ENCODE measurements at places on chromosomes 5 and 9.

GRCh38 chr9:106119176-106119575, 424.8 kb downstream of the TMEM38B start:
- no peak for DNase-seq

GRCh38 chr9:113403646-113404045, 2.6 kb upstream of the ALAD start:
- no peak for DNase-seq

DNA sequence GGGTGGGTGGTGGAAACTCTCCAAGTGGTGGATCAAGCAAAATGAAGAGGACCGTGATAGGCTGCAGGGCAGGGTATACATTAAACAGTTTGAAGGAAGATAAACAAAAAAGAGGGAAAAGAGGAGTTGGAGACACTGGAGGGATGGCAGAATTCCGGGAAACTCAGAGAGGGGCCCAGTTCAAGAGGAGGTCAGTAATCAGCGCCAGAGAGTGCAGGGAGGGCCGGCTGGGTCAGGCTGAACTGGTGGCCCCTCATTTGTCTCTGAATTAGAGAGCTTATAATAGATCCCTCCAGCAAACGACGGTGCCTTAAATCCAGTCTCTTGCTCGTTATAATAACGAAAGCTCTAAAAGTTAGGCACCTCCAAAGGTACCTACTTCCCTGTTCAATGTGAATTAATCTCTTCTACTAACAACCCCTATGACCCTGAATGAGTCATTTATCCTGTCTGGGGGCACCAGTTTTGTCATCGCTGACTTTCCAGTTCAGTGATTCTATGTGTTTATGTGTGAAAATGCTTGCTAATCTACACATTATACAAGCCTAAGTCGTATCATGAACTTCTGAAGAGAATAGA, 2.4 kb upstream of the ZSWIM6 start:
- no peak for DNase-seq

DNA sequence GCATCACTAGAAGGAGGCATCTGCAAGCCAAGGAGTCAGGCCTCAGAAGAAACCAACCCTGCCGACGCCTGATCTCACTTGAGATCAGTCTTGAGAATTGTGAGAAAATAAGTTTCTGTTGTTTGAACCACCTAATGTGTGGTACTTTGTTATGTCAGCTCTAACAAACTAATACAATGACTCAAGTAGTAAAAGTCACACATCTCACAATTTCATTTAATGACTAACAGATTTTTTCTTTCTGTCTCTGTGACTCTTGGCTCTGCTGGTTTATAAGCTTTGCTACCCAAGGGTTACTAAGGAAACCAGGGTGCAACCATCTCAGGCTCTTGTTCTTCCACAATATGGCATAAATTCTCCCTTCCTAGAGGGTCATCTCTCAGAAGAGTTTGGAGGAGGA, 315.8 kb upstream of the GRAMD2B start:
- DNase-seq = no peak

- no peak for DNase-seq
Observed at GRCh38 chr5:160171666-160172065, 52.4 kb upstream of the PWWP2A start.

GRCh38 chr5:157350939-157351801, 85.2 kb downstream of the CYFIP2 start:
- no peak for DNase-seq

GRCh38 chr5:7805379-7805778, 45.6 kb downstream of the CFAP90 start:
- no peak for DNase-seq

GRCh38 chr5:132639706-132640130, 18.3 kb upstream of the IL13 start:
- no peak for DNase-seq

GRCh38 chr9:17401858-17402257, 177.0 kb upstream of the SH3GL2 start:
- DNase-seq = no peak

DNA sequence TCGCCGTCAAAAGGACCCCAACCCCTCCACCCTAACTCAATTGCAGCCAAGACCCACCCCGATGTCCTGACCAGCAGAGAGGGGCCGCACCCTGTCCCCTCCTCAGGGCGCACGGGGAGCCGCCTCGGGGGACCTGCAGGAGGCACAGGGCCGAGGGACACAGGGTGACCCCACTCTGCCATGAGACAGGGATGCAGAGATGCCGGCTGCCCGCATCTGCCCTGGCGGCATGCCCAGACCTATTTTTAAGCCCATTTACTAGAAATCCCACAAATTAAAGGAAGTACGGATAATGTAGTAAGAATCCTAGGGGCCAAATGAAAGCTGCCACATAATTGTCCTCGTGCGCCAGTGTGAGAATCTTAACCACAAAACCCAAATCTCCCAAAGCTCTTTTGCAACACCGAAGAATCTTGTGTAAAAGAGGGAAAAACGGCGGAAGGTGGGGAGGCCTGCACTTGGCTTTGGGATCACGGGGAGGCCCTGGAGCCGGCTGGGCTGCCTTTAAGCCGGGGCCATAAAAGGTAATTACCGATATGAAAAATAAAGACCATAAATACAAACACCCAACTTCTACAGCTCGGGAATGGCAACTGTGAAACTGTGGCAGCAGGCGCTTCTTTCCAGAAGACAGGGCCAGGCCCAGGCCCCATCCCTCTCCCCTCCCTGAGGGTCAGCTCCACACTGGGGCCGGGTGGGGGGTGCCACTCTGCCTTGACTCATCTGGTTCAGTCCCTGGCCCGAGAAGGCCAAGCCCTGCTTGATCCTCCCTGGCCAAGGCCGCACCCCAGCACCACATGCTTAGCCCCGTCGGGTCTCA, 35.0 kb downstream of the NACC2 start:
- no peak for DNase-seq

DNA sequence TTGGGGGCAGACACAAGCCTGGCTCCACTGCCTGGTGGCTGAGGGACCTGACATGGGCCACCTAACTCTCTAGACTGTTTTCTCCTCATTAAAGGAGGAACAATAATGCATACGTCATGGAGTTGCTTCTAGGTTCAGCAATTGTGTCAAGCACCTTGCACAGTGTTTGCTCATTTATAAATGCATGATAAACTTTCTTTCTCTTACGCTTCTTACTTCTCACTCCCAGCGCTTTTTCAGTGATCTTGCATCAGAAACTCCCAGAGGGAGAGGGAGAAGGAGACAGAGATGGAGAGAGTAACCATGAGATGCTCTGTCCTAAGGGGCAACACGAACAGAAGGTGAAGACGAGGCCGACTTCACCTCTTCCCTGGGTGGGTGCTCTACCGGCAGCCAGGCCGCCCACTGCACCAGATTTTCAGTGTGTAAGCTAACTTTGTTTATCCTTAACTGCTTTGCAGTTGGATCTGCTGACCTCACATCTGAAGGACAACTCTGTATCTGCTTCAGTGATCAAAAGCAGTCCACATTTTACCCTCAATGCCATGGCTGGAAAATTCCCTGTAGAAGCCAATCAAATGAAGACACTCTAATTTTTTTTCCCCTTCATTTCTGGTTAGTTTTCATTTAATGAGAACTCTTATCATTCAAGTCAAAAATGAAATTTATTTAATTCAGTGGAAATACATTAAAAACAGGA, 35.3 kb downstream of the MED27 start:
- DNase-seq = no peak

GRCh38 chr5:14696851-14697250, 32.3 kb downstream of the OTULIN start:
- no peak for DNase-seq

DNA sequence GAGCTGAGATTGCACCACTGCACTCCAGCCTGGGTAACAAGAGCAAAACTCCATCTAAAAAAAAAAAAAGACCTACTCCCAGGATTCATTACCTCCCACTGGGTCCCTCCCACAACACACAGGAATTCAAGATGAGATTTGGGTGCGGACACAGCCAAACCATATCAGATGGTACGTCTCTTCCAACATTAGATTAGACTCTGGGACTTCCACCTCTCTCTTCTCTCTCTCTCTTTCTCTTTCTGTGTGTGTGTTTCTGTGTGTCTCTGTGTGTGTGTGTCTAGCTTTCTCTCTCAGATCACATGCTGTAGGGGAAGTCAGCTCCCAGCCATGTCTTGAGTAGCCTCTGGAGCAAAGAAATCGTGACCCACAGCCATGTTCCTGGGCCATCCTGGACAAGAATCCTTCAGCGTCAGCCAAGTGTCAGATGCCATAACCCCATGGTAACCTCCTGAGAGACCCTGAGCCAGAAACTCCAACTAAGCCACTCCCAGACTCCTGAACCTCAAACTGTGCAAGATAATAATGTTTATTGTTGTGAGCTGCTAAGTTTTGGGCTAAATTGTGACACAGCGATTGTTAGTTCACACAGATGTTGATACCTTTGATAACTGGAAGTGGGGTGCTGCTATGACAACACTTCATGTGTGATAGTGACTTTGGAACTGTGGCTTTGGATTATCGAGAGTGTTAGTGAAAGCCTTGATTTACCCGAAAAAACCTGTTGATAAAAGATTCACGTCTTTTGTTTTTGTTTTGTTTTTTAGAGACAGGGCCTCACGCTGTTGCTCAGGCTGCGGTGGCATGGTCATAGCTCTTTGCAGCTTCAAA, 4.1 kb upstream of the CMBL start:
- no peak for DNase-seq

DNA sequence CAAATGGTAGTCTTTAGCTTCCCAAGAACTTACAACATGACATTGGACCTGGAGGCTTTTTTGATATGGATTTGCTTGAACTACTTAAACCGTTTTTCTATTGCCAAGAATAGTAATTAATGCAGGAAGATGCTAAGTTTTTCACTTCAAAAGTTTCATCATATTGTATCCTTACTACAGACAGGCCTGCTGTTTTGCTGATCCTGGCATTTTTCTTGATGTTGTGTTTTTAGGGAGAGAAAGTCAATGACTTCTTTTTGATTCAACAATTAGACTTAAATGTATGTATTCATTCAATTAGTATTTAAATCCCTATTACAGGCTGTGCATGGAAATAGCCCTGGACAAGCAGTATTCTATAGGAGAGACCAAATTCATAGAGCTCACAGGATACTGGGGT, 172.7 kb downstream of the TRPM3 start:
- DNase-seq = no peak

GRCh38 chr9:90956026-90956810, 154.6 kb downstream of the SYK start:
- no peak for DNase-seq

- DNase-seq = no peak
Observed at GRCh38 chr9:95763006-95763405, 112.5 kb upstream of the ERCC6L2 start.

DNA sequence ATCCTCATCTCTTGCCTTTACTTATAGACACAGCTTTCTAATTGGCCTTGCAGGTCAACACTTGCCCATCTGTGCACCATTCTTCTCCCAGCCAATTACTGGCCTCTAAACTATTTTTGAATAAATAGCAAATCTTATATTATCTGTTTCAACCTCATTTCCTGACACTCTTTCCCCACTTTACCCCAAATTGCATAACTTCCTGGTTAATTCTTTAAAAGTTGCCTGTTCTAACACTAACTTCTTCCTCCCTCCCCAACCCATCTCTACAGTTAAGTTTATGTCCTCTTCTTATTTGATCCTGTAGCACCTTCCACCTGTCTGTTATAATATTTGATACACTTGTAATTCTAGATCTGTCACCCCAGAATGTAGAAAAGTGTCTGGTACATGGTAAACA, 372.1 kb downstream of the PDE4D start:
- DNase-seq = no peak

DNA sequence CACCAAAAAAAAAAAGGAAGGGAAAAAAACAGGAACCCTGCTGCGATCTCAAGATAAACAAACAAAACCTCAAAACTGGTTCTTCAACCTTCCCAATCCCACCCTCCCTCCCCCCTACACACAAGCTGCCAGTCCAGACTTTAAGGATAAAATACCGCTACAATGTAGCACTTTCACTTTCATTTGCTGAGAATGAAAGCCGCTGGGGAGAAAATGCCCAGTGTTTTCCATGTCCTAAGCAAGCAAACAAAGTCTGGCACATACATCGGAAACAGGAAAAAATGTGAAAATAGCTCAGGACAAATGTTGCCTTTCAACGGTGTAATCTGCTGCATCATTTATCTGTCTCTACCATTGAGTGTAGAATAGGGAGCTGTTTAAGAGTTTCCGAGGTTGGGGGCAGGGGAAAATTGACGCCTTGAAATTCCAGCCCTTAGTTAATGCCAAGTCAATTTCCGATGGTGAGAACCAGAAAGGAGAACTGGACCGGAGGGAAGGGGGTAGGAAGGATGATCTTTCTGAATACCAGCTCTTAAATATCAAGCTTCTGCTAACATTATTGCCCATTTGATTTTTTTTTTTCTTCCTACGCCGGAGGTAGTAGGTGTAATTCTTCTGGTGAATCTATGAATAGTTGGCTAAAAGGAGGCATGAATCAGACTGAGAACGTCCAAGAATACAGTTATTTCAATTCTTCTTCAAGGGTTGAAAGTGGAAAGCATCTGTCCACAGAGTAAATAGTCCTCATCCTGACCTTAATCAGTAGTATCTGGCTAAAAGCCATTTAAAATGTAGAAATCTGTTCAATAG, 1.2 kb upstream of the ADAMTS6 start:
- no peak for DNase-seq

DNA sequence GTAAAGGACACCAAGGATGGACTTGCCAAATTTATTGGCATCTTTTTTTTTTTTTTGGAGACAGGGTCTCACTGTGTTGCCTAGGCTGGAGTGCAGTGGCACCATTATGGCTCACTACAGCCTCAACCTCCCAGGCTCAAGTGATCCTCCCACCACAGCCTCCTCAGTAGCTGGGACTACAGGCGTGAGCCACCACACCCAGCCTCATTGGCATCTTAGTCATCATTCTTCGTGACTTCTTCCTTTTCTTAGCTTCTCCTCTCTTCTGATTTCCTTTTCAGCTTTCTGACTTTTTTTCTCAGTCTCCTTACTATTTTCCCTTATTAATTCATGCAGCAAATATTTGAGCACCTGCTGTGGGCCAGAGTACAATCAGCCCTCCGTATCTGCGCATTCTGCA, 6.1 kb downstream of the MAML1 start:
- DNase-seq = no peak

DNA sequence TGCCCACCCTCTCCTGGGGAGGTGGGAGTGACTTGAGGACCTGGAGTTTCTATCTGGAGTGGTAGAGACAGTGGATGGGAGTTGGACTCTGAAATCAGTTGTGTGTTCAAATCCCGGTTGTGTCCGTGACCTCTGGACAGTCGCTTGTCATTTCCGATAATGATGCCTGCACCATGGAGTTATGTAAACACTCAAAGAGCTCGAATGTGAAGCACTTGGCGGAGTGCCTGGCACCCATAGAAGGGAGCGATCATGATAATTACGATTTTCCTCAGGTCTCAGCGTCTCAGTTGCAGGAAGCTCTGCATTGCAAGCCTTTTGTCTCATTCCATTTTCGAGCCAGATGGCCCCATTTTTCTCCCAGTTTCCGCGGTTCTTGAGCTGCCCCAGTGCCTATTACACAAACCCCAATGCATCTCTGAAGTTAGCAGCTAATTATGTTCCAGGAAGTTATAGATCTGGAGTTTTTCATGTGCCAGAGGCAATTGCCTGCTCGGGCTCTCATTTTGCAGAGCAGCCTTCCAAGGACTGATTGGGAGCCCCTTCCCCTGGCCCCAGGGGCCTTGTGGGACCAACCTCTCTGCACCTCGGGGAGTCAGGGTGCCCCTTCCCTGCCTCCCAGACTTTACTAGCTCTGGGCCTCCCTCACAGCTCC, 175.5 kb upstream of the MVB12B start:
- no peak for DNase-seq

GRCh38 chr5:163544041-163544440, 38.6 kb downstream of the MAT2B start:
- DNase-seq = no peak
